Head of caudate nucleus (tissue), 42 donors: ENCODE measurements at places on chromosomes 3 and 15.

DNA sequence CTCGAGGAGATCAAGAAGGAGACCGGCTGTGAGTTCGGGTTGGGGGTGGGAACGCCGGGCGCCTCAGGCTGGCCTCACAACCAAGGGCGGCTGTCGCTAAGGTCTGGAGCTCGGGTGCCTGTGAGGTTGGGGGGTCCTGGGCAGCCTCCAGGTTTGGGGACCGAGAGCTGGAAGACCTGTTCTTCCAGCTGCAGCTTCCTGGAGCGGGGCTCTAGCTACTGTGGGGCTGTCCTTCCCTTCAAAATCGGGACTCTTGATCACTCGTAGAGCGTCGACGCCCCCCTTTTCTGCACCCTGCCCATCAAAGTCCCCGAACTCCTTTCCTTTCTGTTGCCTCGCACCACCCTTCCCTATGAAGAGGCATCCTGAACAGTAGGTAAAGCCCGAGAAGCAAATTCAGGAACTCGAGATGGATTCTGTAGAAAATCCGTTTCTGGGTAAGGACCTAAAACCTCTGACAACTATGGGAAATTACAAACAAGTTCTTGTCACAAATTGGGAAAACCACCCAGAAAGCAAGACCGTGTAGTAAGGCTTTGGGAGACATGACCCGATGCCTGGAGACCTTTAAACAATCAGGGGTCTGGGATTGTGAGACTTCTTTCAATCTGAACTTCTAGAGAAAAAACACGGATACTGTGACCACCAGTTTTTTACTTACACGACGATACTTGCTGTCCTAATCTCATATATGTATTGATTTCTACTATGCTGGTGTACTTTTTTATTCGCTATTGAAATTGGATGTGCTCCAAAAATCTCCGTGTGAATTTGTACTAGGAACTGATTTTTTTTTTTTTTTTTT is 556 bp downstream of the CHP1 start:
- DNase-seq: no peak

DNA sequence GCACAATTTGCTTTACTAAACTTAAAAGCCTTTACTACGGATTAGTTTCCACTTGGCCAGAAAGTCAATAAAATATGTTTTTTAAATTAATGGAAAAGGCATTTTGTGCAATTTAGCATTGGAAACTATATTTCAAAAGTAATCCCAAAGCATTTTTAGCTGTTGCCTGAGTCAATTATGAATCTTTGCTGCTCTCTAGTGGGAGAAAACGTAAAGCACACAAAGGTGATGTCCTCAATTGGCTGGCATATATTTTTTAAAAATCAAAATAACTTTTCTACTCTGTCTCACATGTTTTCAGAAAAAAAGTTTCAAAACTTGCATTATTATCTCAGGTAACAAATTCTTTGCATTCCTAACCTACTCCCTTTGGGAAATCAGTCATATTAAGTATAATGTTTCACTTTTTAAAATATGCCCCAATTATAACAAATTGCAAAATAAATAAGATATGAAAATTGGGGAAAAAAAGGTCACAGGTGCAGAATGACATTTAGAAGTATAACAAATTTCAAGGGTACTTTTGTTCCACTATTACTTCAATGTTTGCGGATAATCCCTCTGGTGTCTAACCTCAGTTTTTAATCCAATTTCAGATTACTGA is 47.2 kb upstream of the TEX55 start:
- peak; percentile 18 for DNase-seq

- DNase-seq: no peak
These were observed 6.8 kb upstream of the TMF1 start for GRCh38 chr3:69058947-69059224.

DNA sequence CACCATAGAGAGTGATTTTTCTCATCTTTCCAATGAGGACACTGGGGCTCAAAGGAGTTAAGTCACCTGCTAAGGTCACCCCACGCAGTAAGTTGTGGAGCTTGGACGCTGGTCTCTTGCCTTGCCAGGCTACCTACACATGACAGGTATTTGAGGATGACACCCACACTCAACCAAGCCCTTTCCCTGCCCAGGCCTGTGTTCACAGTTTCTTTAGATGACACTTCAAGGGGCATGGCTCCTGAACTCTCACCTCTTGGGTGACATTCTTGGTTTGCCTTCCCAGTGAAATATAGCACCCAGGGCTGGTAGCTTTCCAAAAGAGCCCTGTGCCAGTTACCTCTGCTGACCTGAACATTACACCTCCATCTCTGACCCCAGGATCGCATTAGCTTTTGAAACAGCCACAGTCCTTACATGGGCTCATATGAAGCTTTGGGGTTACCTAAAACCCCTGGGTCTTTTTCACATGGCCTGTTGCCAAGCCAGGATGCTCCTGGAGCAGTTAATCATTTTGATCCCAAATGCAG is 148.0 kb downstream of the RPLP1 start:
- no peak for DNase-seq

GRCh38 chr3:108322352-108322751 is 26.0 kb downstream of the HHLA2 start:
- no peak for DNase-seq

GRCh38 chr3:10471054-10471688 is 34.2 kb downstream of the ATP2B2 start:
- peak; percentile 44 for DNase-seq

- DNase-seq: no peak
These were observed 241.8 kb downstream of the FOXP1 start for GRCh38 chr3:71341721-71342120.

GRCh38 chr3:53252096-53252946 is 3.5 kb downstream of the TKT start:
- no peak for DNase-seq

DNA sequence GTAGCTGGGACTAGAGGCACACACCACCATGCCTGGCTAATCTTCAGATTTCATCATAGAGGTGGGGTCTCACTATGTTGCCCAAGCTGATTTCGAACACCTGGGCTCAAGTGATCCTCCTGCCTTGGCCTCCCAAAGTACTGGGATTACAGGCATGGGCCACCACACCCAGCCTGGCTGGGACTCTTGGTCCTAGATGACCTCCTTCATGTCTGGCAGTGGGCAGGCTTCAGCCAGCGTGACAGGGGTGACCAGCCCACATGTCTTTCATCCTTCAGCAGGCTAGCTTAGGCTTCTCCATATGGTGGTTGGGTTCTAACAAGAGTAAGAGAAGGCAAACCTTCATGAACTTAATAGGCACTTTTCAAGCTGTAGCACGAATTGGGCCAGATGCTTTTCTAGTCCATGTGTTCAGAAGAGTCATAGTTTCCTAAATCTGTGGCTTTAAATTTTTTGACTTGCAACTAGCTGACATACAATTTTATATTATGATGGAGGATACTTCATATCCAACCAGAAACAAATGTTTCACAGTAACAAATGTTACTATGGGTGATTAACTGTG is 7.6 kb downstream of the GPD1L start:
- no peak for DNase-seq

GRCh38 chr3:188286087-188286513 is 132.1 kb downstream of the LPP start:
- DNase-seq: no peak

- DNase-seq: no peak
These were observed 144.6 kb upstream of the IL12A start for GRCh38 chr3:159843840-159844730.

DNA sequence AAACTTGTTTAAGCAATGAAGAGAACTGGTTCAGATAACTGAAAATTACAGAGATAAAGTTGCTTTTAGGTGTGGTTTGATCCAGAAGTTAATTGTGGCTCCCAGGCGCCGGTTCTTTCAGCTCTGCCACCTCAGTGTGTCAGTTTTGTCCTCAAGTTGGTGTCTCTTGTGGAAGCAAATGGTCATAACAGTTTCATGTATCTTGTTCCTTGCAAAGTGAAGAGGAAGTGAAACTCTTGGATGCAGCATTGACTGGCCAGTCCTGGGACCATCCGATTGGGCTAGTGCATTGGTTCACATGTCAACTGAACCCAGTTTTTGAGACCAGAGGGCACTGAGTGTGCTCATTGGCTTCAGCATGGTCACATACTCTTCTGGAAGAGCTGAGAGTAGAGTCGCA is 181.4 kb upstream of the GRM7 start:
- no peak for DNase-seq

GRCh38 chr15:46079046-46079445 is 444.2 kb downstream of the SQOR start:
- DNase-seq: no peak

DNA sequence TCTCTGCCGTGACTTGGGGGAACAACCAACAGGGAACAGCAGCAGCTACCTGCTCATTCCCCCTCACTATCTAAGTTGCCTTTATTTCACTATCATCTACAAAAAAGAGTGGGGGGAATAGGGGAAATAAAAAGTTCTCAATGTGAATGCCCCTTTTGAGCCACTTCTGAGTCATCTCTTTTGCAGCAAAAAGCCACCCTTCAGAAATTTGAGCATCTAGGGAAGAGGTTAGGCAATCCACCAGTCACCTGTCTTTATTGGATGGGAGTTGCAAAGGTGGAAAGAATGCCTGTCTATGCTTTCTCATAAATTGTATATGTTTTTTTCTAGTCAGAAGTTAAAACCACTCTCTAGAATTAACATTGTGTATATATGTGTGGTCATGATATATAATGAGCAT is 41.1 kb downstream of the GPD1L start:
- DNase-seq: no peak

GRCh38 chr3:49013738-49014660 is 4.4 kb downstream of the DALRD3 start:
- DNase-seq: no peak

DNA sequence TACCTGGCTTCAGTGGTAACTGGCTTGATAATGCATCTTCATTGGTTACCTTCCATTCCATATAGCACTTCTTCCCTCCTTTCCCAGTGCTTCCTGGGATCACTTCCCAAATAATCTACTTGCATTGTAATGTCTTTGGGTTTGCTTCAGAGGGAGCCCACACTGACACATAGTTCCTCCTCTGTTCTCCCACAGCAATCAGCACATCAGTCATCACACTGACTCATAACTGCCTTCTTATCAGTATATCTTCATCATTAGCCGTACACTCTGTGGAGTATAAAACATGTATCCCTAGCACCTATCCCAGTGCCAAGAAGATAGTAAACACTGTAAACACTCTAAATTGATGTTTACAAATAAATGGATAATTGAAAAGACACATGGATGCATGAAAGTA is 91.4 kb upstream of the SCN10A start:
- DNase-seq: peak; percentile 11

DNA sequence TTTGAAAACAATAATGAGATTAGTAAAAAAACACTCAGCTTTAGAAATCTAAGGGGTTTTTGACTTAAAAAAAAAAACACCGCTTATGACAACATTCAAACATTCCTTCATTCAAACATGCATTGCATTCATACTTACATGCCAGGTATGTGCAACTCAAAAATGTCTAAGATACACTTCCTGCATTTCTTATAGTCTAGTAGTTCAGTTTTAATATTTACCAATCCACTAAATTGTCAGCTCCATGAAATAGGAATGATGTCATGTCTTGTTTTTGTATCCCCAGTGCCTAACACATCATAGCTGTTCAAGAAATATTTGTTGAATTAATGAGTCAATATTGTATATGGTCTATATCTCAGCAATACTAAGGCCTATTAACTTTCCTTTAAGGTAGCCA is 51.7 kb downstream of the EIF4E3 start:
- no peak for DNase-seq
